ENCODE measurements at places on chromosomes 16 and 17. TPM values are rescaled to one million over a fixed set of nuclear protein-coding genes. Genes with fewer than 3 reads are reported as not detected.

PDXDC1 gene
- polyA plus RNA-seq: 37.9 TPM

PSMD11 gene
- 58.1 TPM for polyA plus RNA-seq

PRAC2 gene
- not detected for polyA plus RNA-seq

CLUH gene
- 39.6 TPM for polyA plus RNA-seq

KAT2A gene
- polyA plus RNA-seq: 45.9 TPM

ZNF423 gene
- 26.2 TPM for polyA plus RNA-seq

NAGPA gene
- 5.2 TPM for polyA plus RNA-seq

ZG16B gene
- 0.39 TPM for polyA plus RNA-seq

KRTAP9-2 gene
- polyA plus RNA-seq: not detected

ABCA6 gene
- polyA plus RNA-seq: 15.5 TPM

CFAP97D1 gene
- 0.05 TPM for polyA plus RNA-seq

ITGAL gene
- 2.5 TPM for polyA plus RNA-seq

IRF8 gene
- polyA plus RNA-seq: 5.4 TPM

TBX2 gene
- polyA plus RNA-seq: 10.9 TPM

TEKT1 gene
- polyA plus RNA-seq: not detected

TNFRSF13B gene
- polyA plus RNA-seq: 0.13 TPM

ACSM3 gene
- polyA plus RNA-seq: 2.9 TPM

SOX15 gene
- 1.7 TPM for polyA plus RNA-seq

SRR gene
- polyA plus RNA-seq: 21.0 TPM

CRYBA1 gene
- not detected for polyA plus RNA-seq

TVP23B gene
- polyA plus RNA-seq: 21.0 TPM

CTRL gene
- 4.3 TPM for polyA plus RNA-seq

VMP1 gene
- polyA plus RNA-seq: 43.6 TPM

NPIPB9 gene
- polyA plus RNA-seq: 0.86 TPM

CA10 gene
- polyA plus RNA-seq: 3.7 TPM

MPP3 gene
- polyA plus RNA-seq: 4.4 TPM

CCL11 gene
- polyA plus RNA-seq: not detected

PLCD3 gene
- polyA plus RNA-seq: 33.6 TPM

KRTAP2-2 gene
- not detected for polyA plus RNA-seq
